ENCODE measurements at places on chromosomes 5 and 9. TPM values are rescaled to one million over a fixed set of nuclear protein-coding genes. Genes with fewer than 3 reads are reported as not detected.

The RGS7BP gene
- total RNA-seq = 3.1 TPM

The IPPK gene
- total RNA-seq = 22.1 TPM

The SPATA31E1 gene
- total RNA-seq = not detected

The C9orf153 gene
- 0.09 TPM for total RNA-seq

The PCDH12 gene
- total RNA-seq = 16.8 TPM

The XRCC4 gene
- total RNA-seq = 9.6 TPM

The LHX6 gene
- 1.3 TPM for total RNA-seq

The ST6GALNAC6 gene
- total RNA-seq = 24.7 TPM

The TEX48 gene
- total RNA-seq = not detected

The ST8SIA4 gene
- total RNA-seq = 8.0 TPM

The PCDHGA10 gene
- total RNA-seq = 3.9 TPM

The ADCY2 gene
- not detected for total RNA-seq

The GPR107 gene
- 19.7 TPM for total RNA-seq

The ROPN1L gene
- total RNA-seq = 0.45 TPM

The NTRK2 gene
- total RNA-seq = 0.09 TPM

The TOR4A gene
- 27.6 TPM for total RNA-seq

The GRIN3A gene
- not detected for total RNA-seq

The PAEP gene
- not detected for total RNA-seq
